ENCODE measurements at places on chromosomes 12 and 14. TPM values are rescaled to one million over a fixed set of nuclear protein-coding genes. Genes with fewer than 3 reads are reported as not detected.

The KRT74 gene
- not detected for total RNA-seq

The SSPN gene
- total RNA-seq = 1.7 TPM

The RIPK3 gene
- total RNA-seq = 2.6 TPM

The VIPAS39 gene
- 29.1 TPM for total RNA-seq

The STAT6 gene
- total RNA-seq = 91.2 TPM

DNA sequence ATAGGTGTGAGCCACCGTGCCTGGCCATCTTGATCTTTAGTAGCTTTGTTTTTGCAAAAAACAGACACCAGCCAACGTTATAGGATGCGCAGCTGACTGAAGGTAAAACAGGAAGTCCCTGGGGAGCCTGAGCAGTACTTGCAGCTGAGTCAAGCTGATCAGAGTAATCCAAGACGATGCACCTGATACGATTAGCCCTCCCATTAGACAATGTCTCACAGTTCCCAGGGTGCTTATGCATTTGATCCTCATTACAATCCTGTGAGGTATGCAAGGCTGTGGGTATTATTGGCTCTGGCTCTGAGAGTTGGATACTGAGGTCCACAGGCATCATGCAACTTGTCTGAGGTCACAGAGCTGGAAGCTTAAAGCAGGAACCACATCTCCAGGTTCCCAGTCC lies 8.1 kb downstream of the KRT18 start:
- no peak for DNase-seq

DNA sequence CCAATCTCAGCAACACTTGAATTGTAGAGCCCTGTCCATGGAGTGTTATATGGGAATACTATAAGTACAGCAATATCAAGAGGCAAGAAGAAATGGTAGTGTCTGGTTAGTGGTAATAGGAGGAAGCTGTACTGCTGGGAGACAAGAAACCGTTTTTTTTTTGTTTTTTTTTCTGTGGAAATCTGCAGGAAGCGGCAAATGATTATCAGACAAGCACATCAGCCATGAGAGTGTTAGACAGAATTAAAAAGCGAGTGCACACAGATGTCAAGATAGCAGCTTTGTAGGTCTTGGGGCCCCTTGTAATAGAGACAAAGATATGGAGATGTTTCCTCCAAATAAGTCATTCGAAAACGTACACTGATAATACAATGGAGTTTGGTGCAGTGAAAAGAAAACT lies 6.7 kb downstream of the TESPA1 start:
- no peak for DNase-seq

DNA sequence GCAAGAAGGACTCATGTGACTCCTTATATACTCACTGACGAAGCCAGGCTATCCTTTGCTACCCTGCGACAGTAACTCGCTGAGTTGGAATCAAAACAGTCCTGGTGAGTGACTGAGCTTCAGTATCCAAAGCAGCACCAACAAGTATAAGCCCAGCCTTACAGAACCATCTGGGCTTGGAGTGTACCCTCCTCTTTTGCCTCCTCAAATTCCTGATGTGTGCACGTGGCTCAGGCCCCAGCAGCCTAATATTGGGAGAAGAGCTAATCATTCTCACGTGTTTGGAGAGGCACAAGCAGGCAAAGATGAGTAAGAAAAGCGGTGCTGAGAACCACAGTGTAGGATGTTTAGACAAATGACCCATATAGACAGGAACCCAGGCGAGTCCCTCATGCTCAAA lies 34.4 kb downstream of the PPTC7 start:
- no peak for DNase-seq

- DNase-seq = no peak
Observed at GRCh38 chr14:64696355-64696857, 7.8 kb upstream of the PLEKHG3 start.

DNA sequence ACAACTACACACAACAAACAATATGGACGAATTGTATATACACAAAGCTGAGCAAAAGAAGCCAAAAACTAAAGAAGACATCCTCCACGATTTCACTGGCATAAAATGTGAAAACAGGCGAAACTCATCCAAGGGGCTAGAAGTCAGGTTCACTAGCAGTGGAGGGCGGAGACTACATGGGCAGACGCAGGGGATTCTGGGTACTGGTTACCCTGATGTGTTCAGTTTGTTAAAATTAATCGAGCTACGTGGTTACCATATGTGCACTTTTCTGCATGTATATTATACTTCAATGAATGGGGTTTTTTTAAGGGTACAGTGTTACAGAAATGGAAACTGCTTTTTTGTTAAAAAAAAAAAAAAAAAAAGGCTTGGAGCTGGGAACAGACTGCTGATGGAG lies 12.3 kb downstream of the KDM2B start:
- DNase-seq = no peak

DNA sequence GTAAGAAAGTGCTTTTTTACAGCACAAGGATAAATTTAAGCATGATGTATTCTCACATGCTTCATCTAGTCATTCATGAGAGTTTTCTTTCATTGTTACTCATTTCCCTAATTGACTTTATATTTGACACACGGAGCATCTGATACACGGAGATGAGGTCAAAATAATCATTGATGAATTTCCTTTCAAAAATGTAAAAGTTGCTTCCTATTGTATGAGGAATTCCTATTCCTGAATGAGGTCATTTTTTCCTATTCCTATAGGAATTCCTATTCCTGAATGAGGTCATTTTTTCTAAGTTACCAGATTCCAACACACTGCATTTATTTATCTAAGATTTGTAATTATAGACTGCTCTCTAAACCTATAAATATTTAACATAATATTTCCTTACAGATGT lies 316.7 kb upstream of the KITLG start:
- peak; percentile 72 for DNase-seq

- DNase-seq = peak; percentile 10
Observed at GRCh38 chr14:95361373-95362137, 41.8 kb upstream of the CLMN start.

- no peak for DNase-seq
Observed at GRCh38 chr14:23153851-23154796, 29.3 kb downstream of the SLC7A8 start.

DNA sequence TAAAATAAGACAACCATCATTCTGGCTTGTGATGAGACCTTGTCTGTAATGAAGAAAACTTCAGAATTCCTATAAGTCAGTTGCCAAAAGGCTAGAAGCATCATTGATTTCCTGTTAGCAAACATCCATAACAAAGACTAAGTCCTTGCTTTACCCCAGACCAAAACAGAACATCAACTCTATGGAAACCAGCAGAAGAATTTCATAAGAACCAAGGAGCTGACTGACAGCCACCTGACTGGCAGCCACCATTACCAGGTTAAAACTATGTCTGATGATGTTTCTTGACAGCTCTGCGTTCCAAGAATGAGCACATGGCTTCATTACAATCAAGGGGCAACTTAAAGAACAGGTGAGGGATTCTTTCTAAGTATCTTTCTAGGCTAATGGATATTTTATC lies 29.3 kb downstream of the HECTD4 start:
- no peak for DNase-seq

- no peak for DNase-seq
Observed at GRCh38 chr12:109173443-109174240, 57.3 kb downstream of the ACACB start.

- no peak for DNase-seq
Observed at GRCh38 chr14:97021571-97022168, 224.5 kb downstream of the VRK1 start.

GRCh38 chr12:30794591-30795409 lies 40.0 kb upstream of the CAPRIN2 start:
- DNase-seq = peak; percentile 63

DNA sequence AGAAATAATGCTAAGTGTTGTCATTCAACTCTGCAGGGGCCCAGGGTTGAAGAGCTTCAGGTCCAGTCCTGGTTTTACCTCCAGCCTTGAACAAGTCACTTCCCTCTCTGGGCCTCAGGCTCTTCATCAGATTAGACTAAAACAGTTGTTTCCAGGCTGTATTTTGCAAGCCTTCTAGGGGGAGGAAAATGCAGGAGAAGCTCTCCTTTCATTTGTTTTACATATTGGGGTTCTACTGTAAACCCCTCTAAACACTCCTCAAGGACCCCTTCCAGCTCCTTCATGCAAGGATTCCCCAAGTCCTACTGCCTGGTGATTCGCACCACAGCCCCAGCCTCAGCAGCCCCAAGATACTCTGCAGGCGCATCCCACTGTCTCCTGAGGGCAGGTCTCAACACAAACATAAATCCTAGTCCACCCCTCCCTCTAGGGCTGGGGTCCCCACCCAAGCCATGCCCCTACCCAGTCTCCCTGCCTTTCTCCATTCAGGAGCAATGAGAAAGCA lies 2.7 kb downstream of the SDR9C7 start:
- DNase-seq = no peak

DNA sequence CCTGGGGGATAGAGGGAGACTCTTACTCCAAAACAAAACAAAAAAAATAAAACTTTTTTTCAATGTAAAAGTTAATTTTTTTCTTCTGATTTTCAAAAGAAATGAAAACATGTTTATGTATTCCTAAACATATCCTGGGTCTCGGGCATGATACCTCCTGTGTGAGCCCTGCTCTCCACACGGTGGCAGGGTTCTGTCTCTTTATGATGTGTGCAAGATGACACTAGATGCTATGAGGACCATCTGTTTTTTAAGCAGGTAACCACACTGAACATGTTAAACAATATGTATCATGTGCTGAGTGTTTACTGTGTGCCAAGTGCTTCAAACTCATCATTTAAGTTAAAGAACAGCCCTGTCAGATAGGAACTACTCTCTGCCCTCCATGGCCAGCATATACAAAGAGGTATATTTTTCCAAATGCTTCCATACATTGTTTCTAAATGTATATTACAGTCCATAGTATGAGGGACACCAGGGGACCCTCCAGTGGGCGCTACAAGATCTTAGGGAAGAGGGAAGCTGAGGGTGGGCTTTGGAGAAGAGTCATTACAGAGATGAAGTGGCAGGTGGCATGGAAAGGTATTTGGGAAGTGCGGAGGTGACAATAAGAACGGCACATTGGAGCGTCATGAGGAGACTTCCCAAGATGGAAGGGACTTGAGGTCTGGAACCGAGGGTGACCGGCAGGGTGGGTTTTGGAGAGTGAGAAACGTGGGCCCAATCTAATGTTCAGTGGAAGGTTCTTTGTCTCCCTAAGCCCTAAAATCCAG lies 28.5 kb downstream of the FOS start:
- DNase-seq = no peak

GRCh38 chr12:128463881-128464280 lies 196.9 kb downstream of the TMEM132C start:
- DNase-seq = no peak

DNA sequence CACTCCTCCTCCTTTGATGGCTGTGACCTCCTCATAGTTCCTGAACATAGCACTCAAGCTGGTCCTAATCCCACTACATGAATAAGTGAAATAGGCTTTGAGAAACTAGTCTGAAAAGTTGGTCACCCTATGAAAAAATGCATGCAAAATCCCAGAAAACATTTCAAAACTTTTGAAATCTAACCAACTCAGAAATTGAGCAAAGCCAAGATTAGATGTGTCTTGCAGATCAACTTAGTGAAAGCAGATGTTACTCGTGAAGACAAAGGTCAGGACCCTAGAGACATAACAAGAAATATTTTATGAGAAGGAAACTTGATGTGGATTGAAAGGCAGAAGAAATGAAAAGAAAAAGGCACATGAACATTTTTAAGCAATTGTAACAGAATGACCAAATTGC lies 63.3 kb downstream of the TSHR start:
- DNase-seq = no peak

- no peak for DNase-seq
Observed at GRCh38 chr12:24979329-24979728, 30.4 kb upstream of the BCAT1 start.

GRCh38 chr12:9973949-9974348 lies 2.7 kb downstream of the CLEC12A start:
- no peak for DNase-seq

Data from glomerular endothelial cell (primary cell).